Smooth muscle cell of trachea (primary cell): ENCODE measurements at places on chromosomes 7 and 10. TPM values are rescaled to one million over a fixed set of nuclear protein-coding genes. Genes with fewer than 3 reads are reported as not detected.

Gene ASIC3
- 0.17 TPM in 1 of 2 replicates, not detected in the other for total RNA-seq

Gene C10orf53
- total RNA-seq = not detected in 2 replicates

Gene STRA8
- total RNA-seq = not detected in 2 replicates

Gene CHAT
- total RNA-seq = not detected in 2 replicates

Gene HGF
- total RNA-seq = 80.7 and 218 TPM in 2 replicates

Gene TMEM176B
- 0.66 TPM in 1 of 2 replicates, not detected in the other for total RNA-seq

Gene EIF4H
- 356 and 392 TPM in 2 replicates for total RNA-seq

Gene H2BK1
- total RNA-seq = not detected in 2 replicates

Gene CACNA2D1
- 54.1 and 57.2 TPM in 2 replicates for total RNA-seq

Gene GIMAP5
- not detected in 2 replicates for total RNA-seq

Gene PTPRE
- total RNA-seq = 0.15 and 1.7 TPM in 2 replicates

Gene SLC39A12
- not detected in 2 replicates for total RNA-seq
